ENCODE measurements at places on chromosomes 12 and 14. TPM values are rescaled to one million over a fixed set of nuclear protein-coding genes. Genes with fewer than 3 reads are reported as not detected.

Gene LPAR5
- total RNA-seq = not detected

Gene KRT82
- not detected for total RNA-seq

DNA sequence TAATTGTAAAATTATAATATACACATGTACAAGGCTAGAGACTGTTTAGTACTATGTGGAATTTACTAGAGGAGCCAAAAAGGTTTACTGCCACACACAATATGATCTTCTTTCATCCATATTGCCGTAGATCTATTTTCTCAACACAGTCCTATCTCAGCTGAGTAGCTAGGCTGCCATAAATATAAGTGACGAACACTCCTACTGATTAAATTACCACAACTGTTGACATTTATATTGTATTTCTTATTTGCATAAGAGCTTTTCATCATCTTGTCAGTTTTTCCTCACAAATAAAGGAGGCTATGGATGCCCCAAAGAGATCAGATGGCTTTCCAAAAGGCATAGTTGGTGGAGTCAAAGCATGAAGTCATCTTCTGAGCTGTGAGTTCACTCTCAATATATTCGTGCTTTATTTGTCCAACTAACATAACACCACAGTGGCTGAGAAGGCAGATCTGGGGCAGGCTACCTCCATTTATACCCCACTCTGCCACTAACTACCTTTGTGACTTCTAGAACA is 78.6 kb downstream of the CCDC59 start:
- H3K27ac ChIP-seq = no peak overlapping the region
- no peak for DNase-seq
- no peaks in the 10 kb centered on the region for H3K36me3 ChIP-seq
- no peaks in the 10 kb centered on the region for H3K27me3 ChIP-seq
- H3K4me1 ChIP-seq = no peaks in the 10 kb centered on the region

DNA sequence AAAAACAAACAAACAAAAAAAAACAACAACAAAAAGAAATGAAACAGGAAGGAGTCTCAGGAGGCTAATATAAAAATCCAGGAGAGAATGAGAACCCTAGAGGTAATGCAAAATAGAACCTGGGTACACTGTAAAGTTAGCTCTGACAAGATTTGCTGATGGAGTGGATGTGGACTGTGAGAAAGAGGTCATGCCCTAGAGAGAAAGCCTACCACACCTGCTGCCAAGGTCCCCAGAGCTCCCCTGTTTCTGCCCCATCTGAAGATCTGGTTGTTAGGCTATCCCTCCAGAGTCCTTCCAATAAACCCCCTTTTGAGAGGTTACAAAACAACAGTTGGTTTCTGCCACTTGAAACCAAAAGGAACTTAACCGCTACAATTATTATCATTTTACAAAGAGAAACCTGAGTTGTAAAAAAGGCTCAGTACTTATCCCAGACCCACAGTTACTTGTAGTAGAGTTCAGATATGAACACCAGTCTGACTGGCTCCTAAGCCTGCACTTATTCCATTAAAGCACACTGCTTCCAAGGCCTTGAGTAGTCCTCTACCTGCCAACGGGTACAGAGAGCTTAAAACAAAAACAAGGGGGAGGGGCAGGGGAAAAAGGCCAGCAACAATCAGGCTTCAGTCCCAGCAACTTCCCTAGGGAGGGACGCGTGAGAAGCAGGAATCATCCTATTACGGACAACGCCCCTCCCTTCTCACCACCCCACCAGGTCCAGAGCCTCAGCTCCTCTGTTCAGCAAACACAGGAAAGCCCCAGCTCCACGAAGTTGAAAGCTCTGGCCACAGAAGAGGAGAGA is 27.7 kb downstream of the PPP1R13B start:
- no peak overlapping the region for H3K27ac ChIP-seq
- H3K4me3 ChIP-seq = no peak overlapping the region
- no peaks in the 10 kb centered on the region for H3K36me3 ChIP-seq
- H3K27me3 ChIP-seq = no peaks in the 10 kb centered on the region

GRCh38 chr14:105904379-105904778 is 378.0 kb downstream of the TMEM121 start:
- H3K4me1 ChIP-seq = no peaks in the 10 kb centered on the region
- DNase-seq = no peak
- H3K27me3 ChIP-seq = peaks cover 9% of the 10 kb centered on the region
- H3K36me3 ChIP-seq = no peaks in the 10 kb centered on the region
- H3K4me3 ChIP-seq = no peak overlapping the region
- H3K27ac ChIP-seq = no peak overlapping the region

DNA sequence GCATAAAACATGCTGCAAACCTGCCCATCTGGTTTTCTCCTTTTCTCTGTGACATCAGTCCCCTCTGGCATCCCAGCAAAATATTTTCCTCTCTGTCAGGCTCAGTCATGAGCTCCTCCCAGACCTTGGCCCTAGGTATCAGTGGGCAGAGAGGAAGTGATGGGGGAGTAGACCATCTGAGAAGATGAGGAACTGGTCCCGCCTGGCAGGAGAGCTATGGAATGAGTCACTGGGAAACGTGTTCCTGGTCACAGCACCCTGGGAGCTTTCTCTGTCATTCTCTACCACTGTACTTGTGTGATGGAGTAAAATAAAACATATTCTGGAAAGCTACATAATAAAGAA is 5.0 kb upstream of the SRSF9 start:
- H3K4me3 ChIP-seq = no peak overlapping the region
- no peaks in the 10 kb centered on the region for H3K36me3 ChIP-seq
- no peak overlapping the region for H3K27ac ChIP-seq
- no peaks in the 10 kb centered on the region for H3K27me3 ChIP-seq
- no peaks in the 10 kb centered on the region for H3K4me1 ChIP-seq

All from SJCRH30 (cell line).